ENCODE measurements at places on chromosomes 16 and 17.
A peak's percentile ranks its signal among the peaks of the same experiment; 100 is the strongest.

DNA sequence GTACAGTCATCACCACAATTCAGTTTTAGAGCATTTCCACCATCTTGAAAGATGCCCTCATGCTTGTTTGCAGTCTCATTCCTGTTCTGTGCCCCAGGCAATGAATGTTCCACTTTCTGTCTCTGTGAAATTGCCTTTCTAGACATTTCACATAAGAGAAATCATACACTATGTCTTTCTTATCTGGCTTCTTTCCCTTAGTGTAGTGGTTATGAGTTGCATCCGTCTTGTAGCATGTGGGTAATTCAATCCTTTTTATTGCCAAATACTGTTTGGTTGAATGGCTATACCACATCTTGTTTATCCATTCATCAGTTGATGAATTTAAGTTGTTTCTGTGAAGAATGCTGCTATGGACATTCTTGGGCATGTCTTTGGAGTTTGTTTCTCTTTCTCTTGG lies 132.5 kb upstream of the PLCG2 start:
- peak; percentile 20 for DNase-seq

- DNase-seq: no peak
Observed at GRCh38 chr16:2770057-2770951, 6.8 kb downstream of the ELOB start.

DNA sequence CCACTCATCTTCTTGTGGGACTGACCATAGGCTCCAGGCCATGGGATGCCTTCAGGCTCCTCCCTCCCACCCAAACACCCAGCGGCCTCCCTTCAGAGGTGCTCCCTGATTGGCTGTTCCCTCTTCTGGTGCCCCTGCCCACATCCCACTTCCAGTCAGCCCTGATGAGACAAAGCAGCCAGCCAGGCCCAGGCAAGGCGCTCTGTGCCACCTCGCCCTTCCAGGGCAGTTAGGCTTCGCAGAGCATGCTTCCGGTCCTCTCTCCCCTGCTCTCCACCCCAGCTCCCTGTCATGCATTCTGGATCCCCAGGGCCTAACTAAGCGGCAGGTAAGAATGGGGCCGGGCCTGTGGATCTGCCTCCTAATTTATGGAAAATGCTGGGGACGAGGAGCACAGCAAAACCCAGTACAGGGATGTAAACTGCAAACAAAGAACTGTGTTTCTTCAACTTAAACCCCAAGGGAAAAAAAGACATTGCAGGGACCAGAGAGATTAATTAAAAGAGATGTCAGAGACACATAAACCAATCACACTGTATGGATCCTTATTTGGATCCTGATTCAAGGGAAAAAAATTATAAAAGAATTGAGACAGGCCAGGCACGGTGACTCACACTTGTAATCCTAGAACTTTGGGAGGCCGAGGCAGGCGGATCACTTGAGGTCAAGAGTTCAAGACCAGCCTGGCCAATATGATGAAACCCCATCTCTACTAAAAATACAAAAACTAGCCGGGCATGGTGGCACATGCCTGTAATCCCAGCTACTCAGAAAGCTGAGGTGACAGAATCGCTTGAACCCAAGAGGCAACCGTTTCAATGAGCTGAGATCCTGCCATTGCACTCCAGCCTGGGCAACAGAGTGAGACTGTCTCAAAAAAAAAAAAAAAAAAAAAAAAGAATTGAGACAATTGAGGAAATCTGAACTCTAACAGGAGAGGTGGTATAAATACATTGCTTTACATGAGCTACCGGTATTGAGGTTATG lies 26.0 kb downstream of the ZDHHC7 start:
- no peak for DNase-seq

DNA sequence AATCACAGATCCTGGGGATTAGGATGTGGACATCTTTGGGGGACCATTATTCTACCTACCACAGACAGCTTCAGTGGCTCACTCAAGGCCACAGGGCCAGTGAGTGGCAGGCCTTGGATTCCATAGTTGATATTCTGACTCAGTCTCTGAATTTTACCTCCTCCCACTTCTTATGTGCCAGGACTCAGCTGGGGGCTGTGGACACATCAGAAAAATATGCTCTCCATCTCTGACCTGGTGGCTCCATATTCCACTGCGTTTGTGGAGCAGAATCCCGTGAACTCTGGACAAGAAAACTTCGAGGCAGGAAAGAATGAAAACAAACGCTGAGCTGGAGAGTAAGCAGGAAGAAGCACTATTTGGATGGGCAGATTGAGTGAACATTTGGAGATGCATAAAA lies 301.8 kb upstream of the MAF start:
- no peak for DNase-seq

DNA sequence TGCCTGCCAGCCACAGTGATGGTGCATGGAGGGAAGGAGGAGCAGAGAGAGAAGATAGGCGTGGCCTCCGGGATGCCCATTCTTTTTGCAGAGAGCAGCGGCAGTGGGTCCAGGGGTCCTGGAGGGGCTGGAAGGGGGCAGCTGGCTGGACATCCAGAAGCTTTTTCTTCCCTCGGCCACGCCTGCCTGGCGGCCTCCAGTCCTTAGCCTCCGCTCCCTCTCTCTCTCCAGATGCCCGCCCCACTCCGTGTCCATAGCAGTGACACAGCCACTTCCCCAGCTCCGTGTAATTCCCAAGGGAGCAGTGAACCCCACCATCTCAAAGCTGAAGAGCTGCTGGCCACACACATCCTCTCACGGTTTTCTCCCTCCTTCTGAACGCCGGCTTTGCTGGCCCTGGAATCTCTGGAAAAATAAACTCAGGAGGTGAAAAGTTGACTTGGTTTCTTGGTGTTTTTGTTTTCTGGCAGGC lies 26.3 kb upstream of the CDC42EP4 start:
- DNase-seq: no peak

GRCh38 chr17:37068266-37068665 lies 119.5 kb downstream of the AATF start:
- no peak for DNase-seq

- peak; percentile 93 for DNase-seq
Observed at GRCh38 chr17:31313982-31314781, at the start of gene EVI2B. EVI2B (minus strand) TSS chr17:31314054; CDS start chr17:31305609, 8,445 bp downstream.

DNA sequence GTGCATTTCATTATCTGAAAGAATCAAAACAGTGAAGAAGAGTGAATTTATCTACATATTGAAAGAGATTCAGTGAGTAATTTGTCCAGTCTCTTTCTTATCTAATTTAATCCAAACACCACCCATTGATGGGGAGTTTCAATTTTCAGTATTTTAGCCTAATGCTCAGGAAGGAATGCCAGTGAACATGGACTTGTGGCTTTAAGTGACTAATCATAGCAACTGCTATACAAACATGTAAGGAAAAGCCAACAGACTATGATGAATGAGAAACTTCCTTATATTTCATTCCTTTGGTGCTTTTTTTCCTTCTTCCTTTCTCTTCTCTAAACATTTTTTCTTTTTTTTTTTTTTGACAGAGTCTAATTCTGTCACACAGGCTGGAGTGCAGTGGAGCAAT lies 885.8 kb downstream of the KCNJ2 start:
- DNase-seq: no peak

- DNase-seq: peak; percentile 59
Observed at GRCh38 chr16:57863434-57864160, 61.3 kb upstream of the KIFC3 start.

DNA sequence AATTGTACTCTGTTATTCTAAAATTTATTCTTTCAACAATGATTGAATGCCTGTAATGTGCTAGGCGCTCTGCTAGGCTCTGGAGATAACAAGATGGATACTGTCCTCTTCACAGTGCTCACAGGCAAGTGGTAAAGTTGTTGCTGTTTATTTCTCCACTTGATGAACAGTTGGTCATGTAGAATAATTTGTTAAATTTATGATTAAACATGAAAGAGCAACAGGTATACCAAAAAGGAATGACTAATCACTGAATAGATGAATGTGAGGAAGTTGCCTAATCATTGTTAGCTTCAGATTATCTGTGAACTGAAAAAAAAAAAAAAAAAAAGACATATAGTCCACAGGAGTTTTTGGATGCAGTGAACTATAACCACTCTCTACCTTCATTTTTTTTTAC lies 62.3 kb downstream of the NFATC3 start:
- no peak for DNase-seq

GRCh38 chr17:69716556-69716955 lies 302.1 kb downstream of the MAP2K6 start:
- DNase-seq: no peak

- DNase-seq: no peak
Observed at GRCh38 chr17:18187226-18187625, 3.6 kb downstream of the ALKBH5 start.

- no peak for DNase-seq
Observed at GRCh38 chr16:85382717-85383118, 230.4 kb upstream of the GSE1 start.

Data from OCI-M1 (cell line).